ENCODE measurements at places on chromosomes 6 and 20. TPM values are rescaled to one million over a fixed set of nuclear protein-coding genes. Genes with fewer than 3 reads are reported as not detected.

The MAK gene
- 0.17 TPM for total RNA-seq

The SMLR1 gene
- not detected for total RNA-seq

The LAMP5 gene
- total RNA-seq: 0.05 TPM

The PGC gene
- total RNA-seq: not detected

The CLPSL2 gene
- 1.2 TPM for total RNA-seq
